ENCODE measurements at places on chromosomes 13 and 19. TPM values are rescaled to one million over a fixed set of nuclear protein-coding genes. Genes with fewer than 3 reads are reported as not detected.

- no peak for DNase-seq
Observed at GRCh38 chr19:54551950-54552912, 21.4 kb upstream of the LILRA2 start.

DNA sequence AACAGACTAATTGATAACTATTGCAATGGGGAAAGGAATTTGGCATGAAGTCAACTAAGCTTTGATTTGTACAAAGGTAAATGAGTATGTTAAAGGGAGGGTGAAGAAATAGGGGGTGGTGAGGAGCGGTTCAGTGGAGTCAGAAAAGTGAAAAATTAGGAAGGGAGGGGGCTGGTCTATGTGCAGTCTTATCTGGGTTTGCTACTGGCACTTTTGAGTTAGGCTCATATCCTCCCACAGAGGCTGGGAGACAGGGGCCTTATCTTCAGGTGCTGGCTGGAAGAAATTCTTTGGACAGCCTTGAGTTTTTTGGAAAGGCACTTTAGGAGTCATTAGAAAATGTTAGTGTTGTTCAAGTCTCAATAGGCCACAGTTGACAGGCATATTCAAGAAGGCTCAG is 11.1 kb downstream of the ZNF302 start:
- no peak for DNase-seq

Gene ERICH4
- total RNA-seq = not detected

DNA sequence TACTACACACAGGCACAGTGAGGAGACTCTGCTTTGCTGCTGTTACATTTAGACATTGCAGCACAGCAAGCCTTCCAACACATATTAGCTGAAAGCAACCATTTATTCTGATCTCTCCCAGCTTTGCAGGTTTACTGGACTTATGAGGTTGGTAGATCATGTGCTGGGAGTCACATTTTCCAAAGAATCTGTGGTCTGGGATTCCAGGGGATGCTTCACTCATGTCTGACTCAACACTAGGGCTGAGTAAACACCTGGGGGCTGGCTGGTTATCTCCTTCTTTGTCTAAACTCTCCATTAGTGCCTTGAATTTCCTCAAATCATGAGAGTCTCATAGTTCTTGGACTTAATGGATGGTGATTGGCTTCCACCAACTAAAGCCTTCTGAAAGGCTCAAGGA is 5.4 kb upstream of the LGALS13 start:
- peak; percentile 34 for DNase-seq

- no peak for DNase-seq
Observed at GRCh38 chr19:49626226-49626625, 13.7 kb downstream of the RRAS start.

All from PC-3 (cell line).